NCI-H1436 treated with DMSO at 0.1 percent for 48 hours (cell line): ENCODE measurements at places on chromosomes 16 and 17.

DNA sequence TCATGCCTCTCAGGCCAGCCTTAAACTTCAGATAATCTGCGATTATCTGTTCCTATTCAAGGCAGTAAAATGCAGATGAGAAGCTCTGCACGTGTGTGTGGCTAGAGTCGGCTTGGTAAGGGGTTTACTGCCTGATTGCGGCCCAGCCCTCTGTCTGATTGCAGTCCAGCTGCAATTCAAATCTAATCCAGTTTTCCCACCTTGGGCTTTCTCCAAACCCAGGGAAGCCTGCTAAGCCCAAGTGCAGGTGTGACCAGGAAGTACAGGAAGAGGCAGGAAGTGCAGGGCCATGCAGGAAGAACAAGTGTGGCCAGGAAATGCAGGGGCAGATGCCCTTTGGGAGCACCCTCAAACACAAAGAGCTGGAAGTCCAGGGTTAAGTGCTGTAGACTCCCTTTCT is 314.9 kb downstream of the CEP112 start:
- DNase-seq, result no peak

DNA sequence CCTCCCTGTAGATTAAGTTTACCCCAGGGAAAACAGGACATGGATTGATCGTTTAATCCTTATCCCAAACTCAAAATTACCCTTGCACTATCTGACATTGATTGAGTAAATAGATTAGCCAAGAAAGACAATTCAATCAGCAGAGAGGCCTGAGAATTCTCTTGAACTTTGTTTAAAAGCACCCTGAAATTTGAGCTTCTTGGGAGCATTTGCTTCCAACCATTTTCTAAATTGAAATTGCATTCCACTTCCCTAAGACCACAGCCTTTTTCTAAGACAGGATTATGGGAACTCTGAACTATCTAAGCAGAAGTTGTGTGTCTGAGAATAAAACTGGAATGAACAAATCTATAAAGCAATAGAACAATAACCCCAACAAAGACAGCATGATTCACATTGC is 76.6 kb upstream of the TNRC6A start:
- DNase-seq, result no peak

GRCh38 chr16:50371936-50372595 is 3.3 kb upstream of the BRD7 start:
- no peak for DNase-seq

DNA sequence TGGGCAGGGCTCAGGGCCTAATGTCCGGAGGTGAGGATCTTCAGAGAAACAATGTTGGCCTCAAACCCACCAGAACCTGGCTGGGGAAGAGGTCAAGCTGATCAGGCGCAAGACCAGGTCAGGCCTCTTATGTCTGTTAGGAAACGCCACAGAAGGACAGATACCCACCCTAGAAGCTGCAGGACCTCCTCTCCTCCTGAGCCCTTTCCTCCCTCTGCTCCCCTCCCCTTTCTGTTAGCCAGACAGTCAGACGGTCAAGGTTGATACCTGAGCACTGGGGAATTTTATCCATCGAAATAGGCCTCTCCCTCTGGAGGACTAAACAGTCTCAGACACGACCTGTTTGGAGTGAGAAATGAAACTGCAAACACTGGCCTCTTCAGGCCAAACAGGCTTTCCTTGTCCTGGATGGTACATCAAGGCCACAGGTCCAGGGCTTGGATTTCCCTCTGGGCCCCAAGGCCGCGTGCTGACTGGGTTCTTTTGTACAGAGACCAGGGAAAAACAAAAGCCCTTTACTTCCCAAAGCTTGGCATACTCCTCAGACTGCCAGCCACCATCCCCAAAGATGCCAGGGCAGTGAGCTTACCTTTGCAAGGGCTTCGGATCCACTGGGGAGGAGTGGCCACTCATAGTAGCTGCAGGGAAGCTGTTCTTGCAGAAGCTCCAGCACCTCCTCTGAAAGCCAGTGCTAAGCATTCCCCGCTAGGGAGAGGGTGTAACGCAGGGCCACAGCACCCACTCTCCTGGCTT is 135.8 kb downstream of the CCDC182 start:
- DNase-seq, result no peak

GRCh38 chr16:400061-400591 is 1.6 kb upstream of the DECR2 start:
- DNase-seq, result no peak

GRCh38 chr17:2183346-2183745 is 120.2 kb downstream of the SMG6 start:
- no peak for DNase-seq

DNA sequence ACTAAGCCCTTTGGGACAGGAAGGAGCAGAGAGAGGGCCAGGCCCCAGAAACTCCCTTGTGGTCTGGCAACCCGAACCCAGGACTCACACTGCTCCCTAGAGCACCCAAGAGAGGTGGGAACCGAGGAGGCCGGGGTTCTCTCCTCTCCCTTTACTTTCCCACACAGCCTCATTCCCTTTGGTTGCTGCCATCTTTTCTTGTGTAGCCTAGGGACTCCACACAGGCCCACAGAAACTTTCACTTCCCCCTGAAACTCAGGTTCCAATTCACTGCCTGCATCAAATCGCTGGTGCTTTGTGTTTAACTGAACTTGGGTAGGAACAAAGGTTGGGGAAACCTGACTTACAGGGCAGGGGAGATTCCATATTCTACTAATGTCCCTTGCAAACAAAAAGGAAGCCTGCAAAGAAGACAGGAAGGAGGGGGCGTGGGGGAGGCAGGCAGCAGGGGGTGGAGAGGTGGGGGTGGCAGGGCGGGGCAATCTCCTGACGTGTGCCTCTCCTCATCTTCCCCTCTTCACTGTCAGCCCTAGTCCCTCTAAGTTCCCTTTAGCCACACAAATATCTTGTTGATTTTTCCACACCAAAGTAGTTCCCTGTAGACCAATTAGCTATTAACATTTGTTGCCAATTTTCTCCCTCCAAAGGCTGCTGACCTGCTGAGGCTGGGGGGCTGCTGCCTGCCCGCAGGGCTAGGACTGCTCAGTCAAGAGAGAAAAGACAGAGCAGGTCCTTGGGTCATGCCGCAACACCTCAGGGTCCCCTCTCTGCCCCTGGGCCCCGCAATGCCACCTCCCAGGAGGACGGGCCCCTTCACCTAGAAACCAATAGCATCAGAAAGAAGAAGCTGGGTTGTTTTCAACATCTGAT is 8.0 kb downstream of the ST3GAL2 start:
- DNase-seq, result no peak

- no peak for DNase-seq
Observed at GRCh38 chr16:21279501-21279900, 1.4 kb upstream of the CRYM start.

- DNase-seq, result no peak
Observed at GRCh38 chr17:18250259-18250658, 8.3 kb downstream of the FLII start.

- no peak for DNase-seq
Observed at GRCh38 chr16:77344341-77344740, 90.5 kb downstream of the ADAMTS18 start.

- no peak for DNase-seq
Observed at GRCh38 chr17:8788998-8789397, 10.2 kb downstream of the MFSD6L start.

GRCh38 chr17:36947922-36948716 is 635 bp upstream of the AATF start:
- no peak for DNase-seq

DNA sequence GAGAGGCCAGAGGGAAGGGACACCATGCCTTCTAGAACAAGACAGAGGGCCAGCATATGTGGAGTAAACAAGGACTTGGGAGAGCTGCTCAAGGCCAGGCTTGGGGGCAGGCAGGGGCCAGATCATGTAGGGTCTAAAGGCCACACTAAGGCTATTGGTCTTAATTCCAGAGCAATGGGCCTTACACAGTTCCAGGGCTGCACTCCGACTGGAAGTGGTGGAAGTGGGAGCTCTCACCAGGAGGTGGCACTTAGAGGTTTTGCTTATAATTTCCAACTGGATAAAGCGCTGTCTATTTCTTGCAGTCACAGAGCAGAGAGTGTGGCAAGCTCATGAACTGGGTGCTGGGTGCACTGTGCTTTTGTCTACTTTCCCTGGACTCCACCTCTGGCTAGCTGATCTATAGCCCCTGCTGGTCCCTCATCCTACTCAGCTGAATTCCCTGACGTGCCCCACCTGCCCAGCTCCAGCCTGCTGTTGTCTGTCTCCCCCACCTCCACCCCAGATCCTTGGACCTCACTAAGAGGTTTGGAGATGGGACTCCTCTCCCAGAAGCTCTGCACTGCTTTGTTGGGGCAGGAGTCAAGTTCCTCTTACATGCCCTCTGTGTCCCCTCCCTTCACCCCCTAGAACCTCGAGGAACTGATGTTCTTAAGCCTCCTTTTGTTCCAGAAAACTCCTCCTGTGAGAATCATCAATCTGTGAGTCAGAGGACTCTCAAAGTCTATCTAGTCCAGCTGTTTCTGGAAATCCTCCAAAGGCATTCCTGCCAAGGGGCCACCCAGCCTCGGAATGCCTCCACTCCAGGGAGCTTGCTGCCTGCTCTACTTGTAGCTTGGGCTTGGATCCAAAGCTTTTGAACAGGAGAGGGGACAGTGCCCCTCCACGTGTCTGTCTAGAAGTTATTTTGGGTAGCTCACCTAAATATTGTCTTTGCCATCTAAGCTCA is 48.1 kb upstream of the KSR1 start:
- no peak for DNase-seq

GRCh38 chr16:89349947-89350633 is 132.6 kb downstream of the ZNF778 start:
- DNase-seq, result no peak

DNA sequence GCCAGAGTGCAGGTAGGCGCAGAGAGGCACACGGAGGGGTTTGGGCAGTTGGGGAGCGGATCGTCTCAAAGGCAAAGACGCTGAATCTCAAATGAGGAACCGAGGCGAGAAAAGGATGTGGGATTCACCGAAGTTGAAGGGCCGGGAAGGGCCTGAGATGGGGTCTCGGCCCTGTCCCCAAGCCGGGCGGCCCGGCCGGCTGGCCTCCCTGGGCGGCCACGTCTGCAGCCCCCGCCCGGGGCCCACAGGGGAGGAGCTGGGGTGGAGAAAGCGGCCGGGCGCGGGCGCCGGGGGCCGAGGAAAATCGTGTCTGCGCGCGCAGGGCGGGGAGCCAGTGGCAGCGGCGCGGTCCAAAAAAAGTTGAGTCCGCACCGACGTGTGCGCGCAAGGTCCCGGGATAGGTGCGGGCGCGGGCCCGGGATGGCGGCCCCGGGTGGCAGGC is 458 bp downstream of the SLC12A4 start:
- DNase-seq, result no peak

GRCh38 chr16:70738083-70738977 is 52.5 kb upstream of the MTSS2 start:
- DNase-seq, result no peak

GRCh38 chr16:73823205-73823849 is 473.3 kb upstream of the PSMD7 start:
- no peak for DNase-seq

- no peak for DNase-seq
Observed at GRCh38 chr16:69909760-69910159, 41.4 kb upstream of the CLEC18A start.

- no peak for DNase-seq
Observed at GRCh38 chr17:9001559-9001958, 19.8 kb upstream of the NTN1 start.

DNA sequence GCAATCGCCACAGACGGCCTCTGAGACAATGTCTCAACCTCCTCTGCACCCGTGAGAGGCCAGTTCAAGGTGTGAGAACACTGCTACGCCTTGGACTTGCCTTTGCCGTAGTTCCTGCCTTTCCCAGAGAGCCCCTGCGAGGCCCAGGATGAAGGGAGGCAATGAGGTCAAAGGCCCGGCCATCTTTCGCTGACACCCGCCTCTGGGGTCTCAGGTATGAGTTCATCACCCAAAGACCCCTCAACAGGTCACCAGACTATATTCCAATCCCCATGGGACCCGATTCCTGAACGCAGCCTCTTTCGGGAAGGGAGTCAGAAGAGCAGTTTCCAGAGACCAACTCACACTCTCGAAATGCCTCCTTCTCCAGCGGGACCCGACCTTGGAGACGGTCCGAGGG is 573.5 kb downstream of the KCNJ18 start:
- no peak for DNase-seq

DNA sequence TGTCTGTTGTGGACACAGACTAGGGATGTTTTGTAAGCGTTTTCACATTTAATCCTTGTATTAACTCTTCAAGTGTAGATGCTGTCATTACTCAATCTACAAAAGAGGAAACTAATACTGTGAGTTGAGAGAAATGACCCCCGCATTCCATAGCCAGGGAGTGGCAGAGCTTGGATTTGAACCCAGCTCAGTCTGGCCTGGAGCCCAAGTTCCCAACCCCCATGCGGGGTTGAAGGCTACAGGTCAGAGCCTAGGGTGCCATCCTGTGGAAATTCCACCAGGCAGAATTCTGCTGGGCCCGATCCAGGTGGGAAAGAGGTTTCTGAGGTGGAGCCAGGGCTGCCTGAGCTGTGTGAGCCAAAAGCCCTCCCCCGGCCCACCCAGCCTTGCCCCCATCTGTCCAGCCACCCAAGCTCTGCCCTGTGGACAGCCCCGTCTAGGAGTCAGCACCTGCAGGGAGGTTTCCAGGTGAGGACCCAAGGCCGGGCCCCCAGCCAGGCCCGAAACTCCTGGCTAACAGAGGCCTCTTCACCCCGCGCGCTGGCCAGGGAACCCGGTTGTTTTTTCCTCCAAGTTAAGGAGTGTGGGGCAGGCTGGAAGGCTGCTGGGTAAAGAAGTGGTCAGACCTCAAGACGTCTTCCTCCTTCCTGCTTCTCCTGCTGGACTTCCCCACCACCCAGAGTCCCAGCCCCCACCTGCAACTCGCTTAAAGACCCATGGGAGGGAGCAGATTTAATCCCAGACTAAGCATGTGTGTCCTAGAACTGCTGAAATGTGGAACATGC is 5.7 kb downstream of the MMP15 start:
- DNase-seq, result no peak

GRCh38 chr17:54864636-54865356 is 35.9 kb upstream of the TOM1L1 start:
- no peak for DNase-seq

GRCh38 chr16:65532258-65532657 is 410.4 kb upstream of the CDH11 start:
- DNase-seq, result no peak

GRCh38 chr17:40540448-40540847 is 24.8 kb downstream of the CCR7 start:
- no peak for DNase-seq

GRCh38 chr17:10120749-10121148 is 77.7 kb downstream of the GAS7 start:
- DNase-seq, result no peak

DNA sequence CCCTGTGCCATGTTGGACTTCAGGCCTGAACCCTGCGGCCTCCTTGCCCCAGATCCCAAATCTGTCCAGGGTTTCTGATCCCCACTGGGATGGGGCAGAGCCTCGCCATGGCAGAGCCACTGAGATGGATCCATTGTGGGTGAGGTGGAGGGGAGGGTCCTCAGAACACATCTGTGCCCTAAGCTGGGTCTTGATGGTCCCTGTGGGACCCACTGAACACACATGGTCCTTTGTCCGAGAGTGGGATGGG is 38.0 kb upstream of the KSR1 start:
- DNase-seq, result no peak

GRCh38 chr17:39555368-39555767 is 52.4 kb downstream of the NEUROD2 start:
- DNase-seq, result no peak
